Psoas muscle (tissue), 8 donors: ENCODE measurements at places on chromosomes 13 and 19. TPM values are rescaled to one million over a fixed set of nuclear protein-coding genes. Genes with fewer than 3 reads are reported as not detected.
A peak's percentile ranks its signal among the peaks of the same experiment; 100 is the strongest.

DNA sequence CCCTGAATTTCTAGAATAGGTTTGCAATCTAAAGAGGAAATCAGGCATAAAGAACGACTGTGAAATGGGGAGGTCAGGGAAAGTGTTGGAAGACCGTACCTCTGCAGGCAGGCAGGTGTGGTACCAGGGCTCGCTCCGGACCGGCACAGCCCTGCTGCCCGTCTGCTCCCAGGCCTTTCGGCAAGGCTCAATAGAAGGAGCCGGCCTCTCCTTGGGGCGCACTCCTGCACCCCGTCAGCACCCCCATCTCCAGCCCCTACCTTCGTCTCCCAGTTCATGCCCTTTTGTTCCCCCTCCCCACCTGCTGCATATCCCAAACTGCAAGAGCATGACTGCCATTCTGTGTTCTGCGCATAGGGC lies 139.8 kb upstream of the SOX1 start:
- DNase-seq = no peak

GRCh38 chr19:18431351-18432197 lies 6.4 kb downstream of the ISYNA1 start:
- no peak for DNase-seq

GRCh38 chr13:77016251-77016812 lies 10.6 kb downstream of the FBXL3 start:
- no peak for DNase-seq

DNA sequence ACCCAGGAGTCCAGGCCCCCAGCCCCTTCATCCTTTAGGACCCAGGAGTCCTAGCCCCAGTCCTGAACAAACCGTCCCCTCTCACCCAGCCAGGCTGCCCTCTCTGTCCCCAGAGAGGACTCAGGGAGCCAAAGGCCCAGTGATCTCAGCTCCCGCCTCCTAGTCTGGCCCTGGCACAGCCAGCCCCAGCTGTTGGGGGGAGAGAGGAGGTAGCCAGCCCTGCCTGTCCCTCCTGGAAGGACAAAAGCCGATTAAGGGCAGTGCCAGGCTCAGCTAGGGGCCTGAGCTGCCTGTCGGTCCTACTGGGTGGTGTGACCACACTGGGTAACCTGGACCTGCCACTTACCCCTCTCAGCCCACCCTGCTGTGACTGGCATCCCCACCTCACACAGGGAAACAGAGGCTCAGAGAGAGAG lies 14.5 kb downstream of the LIPE start:
- no peak for DNase-seq

GRCh38 chr19:17496337-17496997 lies 15.0 kb upstream of the PGLS start:
- DNase-seq = peak; percentile 90

DNA sequence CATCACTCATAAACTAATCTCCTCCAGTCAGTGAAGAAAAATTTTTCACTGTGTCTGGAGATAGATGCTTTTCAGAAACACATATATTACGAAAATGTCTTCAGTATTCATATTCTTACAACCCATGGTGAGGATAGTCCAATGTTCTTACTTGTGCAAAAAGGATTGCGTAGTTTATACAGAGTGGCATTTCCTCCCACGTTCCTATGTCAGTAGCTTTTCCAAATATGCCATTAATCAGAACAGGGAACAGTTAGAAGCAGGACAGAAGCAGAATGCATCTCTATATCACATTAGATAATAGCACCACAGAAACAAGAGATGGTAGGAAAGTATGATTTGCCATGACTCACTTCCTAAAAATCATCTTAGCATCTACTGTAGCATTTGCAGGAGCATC lies 282.9 kb downstream of the SLITRK5 start:
- DNase-seq = no peak

DNA sequence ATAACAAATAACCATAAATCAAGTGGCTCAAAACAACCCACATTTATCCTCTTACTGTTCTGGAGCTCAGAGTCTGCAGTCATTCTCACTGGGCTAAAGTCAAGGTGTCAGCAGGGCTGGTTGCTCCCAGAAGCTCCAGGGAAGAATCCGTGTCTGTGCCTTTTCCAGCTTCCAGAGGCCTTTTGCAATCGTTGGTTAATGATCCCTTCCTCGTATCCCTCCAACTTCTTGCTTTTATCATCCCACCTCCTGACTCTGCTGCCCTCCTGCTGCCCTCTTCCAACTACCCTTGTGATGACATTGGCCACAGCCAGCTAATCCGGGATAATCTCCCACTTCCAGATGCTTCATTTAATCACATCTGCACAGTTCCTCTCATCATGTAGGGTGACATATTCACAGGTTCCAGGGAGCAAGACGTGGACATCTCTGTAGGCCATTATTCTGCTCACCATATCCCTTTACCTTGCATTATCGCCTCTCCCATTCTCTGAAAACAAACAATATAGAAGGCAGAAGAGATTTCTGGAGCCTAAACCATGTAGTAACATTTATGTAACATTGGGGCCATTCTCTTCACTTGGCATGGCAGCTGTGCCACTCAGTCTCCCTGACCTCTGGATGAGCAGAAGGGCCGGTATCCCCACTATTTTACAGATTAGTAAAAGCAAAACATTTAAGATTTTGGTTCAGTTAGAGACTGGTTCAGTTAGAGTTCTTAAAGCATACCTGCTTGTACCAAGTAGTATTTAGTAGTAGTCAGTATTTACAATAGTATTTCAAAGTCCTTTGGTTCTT lies 53.5 kb downstream of the RFC3 start:
- DNase-seq = no peak

DNA sequence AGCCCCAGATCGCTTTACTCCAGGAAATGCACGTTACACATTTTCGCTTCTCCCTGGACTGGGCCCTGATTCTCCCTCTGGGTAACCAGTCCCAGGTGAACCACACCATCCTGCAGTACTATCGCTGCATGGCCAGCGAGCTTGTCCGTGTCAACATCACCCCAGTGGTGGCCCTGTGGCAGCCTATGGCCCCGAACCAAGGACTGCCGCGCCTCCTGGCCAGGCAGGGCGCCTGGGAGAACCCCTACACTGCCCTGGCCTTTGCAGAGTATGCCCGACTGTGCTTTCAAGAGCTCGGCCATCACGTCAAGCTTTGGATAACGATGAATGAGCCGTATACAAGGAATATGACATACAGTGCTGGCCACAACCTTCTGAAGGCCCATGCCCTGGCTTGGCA lies 44.6 kb downstream of the KL start:
- no peak for DNase-seq

DNA sequence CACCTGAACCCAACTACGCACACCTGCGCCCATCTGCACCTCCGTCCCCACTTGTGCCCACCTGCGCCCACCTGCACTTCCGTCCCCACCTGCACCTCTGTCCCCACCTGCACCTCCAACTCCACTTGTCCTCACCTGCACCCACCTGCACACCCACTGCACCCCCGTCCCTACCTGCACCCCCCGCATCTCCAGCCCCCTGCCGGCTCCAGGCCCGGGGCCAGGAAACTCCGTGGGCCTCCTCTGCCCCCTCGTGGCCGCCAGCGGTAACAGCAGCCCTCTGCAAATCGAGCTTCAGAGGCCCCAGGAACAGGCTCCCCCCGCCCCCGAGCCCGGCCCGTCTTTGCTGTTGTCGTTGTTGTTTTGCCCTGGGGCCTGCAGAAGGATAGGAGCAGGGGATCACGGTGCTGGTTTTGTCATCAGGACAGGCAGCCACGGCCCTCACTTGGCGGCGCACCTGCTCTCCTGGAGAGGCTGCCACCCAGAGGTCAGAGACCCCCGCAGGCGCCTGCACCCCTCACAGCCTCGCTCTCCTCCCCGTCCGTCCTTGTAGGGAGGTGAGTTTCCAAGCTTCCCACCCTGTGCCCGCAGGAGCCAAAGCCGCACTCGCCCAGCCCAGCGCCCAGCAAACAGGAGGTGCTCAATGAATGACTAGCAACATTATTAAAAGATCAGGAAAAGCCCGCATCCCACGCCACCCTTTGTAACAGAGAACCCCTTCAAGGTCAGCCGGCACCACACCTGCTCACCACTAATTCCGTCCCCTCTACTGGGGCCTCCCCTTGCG lies 65.4 kb downstream of the GNG7 start:
- DNase-seq = peak; percentile 67

DNA sequence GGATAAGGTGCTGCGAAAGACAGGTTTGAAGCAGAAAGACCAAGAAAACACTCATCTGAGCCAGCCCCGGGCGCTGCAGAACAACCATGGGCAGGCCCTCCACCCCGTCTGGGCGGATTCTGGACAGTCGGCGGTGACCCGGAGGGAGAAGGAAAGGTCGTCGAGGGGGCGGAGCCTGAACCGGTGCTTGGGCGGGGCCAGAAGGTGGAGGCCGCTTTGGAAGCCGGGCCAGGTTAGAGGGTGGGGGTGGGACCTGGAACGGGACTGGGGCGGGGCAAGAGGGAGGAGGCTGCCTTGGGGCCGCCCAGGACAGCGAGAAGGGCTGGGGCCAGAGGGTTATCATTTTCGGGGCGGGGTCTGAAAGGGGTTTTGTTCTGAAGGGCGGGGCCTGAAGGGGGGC lies 5.0 kb upstream of the ZNF765 start:
- peak; percentile 52 for DNase-seq

DNA sequence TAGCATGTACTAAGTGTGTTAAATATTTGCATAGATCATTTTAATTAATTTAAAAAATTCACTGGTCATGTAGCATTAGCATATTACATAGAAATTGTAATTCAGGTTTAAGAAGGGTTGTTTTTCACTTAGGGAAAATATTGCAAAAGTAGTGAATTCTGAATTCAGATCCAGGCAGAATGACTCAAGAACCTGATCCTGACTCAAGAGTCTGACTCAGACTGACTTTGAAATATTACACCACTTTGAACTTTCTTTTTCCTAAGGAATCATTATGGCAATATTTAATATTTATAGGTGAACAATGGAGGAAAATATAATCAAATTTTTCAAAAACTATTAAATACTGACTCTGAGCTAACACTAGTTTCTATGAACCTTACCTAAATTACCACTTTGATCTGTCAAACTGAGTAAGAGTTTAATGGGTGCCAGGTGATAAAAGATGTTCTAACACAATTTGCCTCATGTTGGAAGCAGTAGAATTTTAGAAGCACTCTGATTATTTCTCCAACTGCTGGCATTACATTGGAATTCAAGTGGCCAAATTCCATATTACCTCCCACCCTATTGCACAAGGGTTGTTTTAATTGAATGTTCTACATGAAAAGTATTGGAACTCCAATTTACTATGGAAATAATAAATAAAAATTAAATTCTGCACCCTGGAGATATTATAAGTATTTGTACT lies 261.6 kb downstream of the SLITRK1 start:
- DNase-seq = no peak

GRCh38 chr19:16295057-16295456 lies 29.6 kb upstream of the KLF2 start:
- no peak for DNase-seq

GRCh38 chr19:12425236-12425887 lies 15.5 kb downstream of the ZNF443 start:
- no peak for DNase-seq

DNA sequence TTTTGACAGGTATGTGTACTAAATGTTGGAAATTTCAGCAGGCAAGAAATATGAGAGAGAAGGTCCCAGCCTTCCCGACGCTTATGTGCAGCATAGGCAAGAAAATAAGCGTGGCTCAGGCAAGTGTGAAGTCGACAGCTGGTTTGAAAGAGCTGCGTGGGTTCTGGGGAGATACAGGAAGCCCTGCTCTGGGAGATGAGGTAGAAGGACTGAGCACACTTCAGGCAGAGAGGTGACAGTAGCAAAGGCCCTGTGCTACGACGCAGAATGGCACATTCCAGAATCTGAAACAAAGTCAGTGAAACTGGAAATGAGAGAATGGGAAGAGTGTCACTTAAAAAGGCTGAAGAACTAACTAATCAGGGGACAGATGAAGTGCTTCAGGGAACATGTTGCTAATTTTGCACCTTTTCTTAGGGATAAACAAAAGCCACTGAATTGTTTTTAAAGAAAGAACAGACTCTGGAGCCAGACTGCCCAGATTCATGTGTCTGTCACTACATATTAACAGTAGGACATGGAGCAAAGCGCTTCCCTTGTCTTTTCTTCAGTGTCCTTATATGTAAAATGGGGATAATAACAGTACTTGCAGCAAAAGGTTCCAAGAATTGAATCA lies 160.1 kb downstream of the SPRY2 start:
- DNase-seq = no peak

DNA sequence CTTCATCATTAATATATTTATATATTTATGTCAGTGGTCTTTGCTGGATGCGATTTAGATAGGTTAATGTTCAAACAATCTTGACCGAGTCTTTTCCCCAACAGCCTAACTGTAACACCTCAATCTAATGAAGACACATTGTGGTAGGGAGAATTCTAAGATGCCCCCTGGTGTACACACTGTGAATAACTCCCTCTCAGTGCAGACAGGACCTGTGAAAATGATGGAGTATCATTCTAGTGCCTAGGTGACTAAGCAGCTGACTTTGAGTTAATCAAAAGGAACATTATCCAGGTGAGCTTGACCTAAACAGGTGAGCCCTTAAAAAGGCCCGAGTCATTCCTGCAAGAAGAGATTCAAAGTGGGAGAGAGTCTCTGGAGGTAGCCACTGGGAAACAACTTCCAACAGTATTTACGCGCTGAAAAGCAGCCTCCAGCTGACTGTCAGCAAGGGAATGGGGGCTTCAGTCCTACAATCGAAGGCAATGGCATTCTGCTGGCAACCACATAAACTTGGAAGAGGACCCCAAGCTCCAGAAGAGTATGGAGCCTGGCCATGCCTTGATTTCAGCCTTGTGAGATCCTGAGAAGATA lies 28.0 kb upstream of the KBTBD7 start:
- DNase-seq = no peak

GRCh38 chr13:98522371-98522770 lies 54.5 kb downstream of the STK24 start:
- DNase-seq = no peak

GRCh38 chr19:8445488-8446001 lies 770 bp downstream of the HNRNPM start:
- DNase-seq = peak; percentile 71

DNA sequence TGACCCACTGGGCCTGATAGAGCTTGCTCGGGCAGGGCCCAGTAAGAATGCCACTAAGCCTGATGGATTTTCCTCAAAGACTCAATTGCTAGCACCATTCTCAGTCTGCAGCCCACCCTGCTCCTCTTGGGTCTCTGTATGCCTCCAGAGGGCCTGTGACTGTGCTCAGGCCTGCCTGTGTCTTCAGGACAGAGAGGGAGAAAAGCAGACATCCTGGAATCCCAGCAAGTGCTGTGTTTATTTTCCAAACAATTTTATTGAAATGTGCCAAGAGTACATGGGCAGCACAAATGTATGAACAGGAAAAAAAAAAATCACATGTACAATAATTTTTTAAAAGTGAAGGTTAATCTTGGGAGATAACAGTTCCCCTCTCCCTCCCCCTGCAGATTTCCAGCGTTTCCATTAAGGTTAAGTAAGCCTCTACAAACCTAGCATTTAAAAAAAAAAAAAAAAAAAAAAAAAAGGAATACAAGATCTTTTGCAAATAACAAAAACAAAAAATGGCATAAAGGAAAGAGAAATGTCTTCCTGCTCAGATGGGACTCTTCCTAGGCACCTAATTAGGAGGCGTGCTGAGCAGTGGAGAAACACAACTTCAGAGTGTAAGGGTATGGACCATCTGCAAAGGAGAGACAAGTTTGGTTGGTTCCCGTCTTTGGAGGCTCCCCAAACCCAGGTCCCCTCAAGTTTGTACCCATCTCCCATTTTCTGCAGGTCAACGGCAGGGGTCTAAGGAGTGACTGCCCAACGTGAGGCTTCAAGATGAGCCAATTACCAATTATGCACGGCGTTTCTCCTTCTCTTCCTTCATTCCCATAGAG lies 4.8 kb upstream of the ECH1 start:
- no peak for DNase-seq

Gene CGB1
- not detected for polyA plus RNA-seq

Gene CCDC169
- 0.17 TPM for polyA plus RNA-seq

Gene IFNL3
- polyA plus RNA-seq = not detected

Gene ZMYM2
- polyA plus RNA-seq = 9.6 TPM

Gene CYP4F2
- polyA plus RNA-seq = not detected

Gene CEACAM7
- polyA plus RNA-seq = 0.01 TPM

Gene KLK5
- polyA plus RNA-seq = 0.05 TPM
